ENCODE measurements at places on chromosomes 12 and 14.

DNA sequence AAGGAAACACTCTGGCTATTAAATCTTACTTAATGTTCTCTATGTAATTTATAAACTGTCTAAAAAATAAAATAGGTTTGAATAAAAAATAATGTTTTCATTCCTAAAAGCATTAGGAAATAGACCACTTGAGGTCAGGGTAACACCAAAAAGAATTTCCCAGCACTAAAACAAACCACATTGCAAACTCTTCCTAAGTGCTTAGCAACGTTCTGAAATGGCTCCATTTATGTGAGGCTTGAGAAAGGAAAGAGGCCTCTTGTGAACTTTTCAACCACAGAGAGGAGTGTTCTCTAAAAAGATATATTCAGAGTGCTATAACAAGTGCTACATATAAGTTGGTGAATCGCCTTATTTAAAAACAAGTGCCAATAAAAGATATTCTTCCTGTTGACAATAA, 42.7 kb downstream of the ALX1 start:
- DNase-seq = no peak

DNA sequence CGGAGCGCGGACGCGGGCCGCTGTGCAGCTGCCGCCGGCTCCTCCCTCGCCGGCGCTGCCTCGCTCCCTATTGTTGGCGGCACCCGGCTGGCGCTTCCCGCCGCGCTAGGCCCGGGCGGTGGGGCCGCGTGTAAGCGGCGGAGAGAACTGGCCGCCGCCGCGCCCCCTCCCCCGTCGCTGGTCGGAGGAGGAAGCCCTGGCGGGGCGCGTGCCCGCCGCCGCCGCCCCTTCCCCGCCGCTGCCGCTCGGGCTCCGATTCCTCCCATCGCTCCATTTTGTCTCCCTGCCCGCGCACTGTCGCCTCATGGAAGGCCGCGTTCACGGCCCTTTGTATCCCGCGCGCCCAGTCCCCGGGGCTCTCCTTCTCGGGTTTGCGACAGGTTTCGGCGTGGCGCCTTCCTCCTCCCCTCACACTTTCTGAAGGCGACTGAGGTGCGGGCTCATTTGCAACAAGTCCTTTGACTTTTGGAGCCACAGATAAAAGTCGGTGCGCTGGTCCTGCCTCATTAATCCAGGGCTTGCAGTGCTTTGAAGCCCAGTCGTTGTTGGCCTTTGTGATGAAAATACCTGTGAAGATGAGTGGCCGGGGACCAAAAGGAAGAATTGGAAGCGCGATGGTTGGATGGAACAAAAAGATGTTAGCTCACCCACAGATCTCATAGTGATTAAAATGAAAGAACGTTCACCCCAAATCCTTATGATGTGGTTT, 707 bp downstream of the CPSF6 start:
- no peak for DNase-seq

- no peak for DNase-seq
Observed at GRCh38 chr12:202081-202731, 11.8 kb downstream of the SLC6A12 start.

DNA sequence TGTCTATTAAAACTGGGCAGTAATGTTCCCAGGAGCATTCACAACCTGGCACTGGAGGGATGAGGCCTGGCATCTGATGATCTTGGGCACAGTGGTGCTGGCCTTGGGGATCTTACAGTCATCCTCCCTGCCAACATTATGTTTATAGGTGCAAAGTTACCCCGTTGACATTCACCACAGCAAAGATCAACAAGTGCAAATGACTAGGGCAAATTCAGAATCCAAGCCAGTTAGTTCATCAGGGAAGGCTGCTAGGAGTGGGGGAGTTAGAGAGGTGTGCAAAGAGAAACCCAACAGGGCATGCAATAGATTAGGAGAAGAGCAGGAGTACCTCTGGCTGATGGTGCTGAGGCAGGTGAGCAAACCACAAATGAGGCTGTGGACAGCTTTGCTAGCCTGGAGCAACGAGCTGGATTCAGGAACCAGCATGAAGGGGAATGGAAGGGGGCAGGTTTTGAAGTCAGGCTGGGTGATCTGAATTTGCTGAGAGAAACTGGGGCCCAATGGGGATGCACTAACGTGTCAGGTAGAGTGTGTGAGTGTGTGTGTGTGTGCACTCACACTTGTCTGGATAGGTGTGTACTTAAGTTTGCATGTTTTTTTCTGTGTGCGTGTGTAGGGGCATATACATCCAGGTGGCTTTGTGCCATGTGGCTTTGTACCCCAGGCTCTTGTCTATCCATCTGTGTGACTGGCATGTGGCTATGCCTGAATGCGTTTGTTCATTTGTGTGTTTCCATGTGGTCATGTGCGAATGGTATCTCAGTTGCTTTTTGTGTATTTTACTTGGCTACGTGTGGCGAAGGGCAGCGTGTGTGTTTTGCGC, 1.6 kb downstream of the CISTR start:
- no peak for DNase-seq

GRCh38 chr12:49864798-49865090, 21.8 kb upstream of the BCDIN3D start:
- peak; percentile 42 for DNase-seq

DNA sequence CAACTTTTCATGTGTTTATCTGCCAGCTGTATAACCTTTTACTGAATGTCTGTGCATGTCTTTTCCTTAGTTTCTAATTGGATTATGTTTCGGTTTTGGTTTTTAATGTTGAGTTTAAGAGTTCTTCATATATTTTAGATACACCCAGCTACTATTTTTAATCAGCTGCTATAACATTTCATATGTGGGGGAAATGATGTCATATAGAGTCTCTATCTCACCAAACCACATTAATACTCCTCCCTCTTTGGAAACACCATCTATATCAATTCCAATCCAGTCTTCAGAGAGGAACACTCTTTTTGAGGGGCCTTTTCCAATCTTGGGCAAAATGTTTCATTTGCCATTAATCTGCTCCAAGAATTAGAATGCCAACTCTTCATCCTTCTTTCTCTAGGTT, 28.5 kb upstream of the GCH1 start:
- DNase-seq = no peak

Measured in NCI-H524 treated with DMSO at 0.1 percent for 48 hours (cell line).